ENCODE measurements at places on chromosomes 13 and 19. TPM values are rescaled to one million over a fixed set of nuclear protein-coding genes. Genes with fewer than 3 reads are reported as not detected.

DNA sequence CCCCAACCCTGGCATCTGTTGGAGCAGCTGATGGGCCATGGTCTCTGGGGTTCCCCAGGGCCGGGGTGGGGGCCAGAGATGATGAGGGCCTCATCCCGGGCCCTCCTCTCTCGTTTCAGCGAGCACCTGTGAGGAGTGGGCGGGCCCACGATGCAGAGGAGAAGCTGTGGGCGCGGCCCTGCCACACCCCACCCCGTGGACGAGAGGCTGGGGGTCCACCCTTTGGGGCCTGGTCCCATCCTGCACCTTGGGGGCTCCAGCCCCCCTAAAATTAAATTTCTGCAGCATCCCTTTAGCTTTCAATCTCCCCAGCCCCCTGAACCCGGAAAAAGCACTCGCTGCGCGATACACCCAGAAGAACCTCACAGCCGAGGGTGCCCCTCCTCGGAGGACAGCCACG, 5.6 kb downstream of the HMG20B start:
- no peak for DNase-seq

DNA sequence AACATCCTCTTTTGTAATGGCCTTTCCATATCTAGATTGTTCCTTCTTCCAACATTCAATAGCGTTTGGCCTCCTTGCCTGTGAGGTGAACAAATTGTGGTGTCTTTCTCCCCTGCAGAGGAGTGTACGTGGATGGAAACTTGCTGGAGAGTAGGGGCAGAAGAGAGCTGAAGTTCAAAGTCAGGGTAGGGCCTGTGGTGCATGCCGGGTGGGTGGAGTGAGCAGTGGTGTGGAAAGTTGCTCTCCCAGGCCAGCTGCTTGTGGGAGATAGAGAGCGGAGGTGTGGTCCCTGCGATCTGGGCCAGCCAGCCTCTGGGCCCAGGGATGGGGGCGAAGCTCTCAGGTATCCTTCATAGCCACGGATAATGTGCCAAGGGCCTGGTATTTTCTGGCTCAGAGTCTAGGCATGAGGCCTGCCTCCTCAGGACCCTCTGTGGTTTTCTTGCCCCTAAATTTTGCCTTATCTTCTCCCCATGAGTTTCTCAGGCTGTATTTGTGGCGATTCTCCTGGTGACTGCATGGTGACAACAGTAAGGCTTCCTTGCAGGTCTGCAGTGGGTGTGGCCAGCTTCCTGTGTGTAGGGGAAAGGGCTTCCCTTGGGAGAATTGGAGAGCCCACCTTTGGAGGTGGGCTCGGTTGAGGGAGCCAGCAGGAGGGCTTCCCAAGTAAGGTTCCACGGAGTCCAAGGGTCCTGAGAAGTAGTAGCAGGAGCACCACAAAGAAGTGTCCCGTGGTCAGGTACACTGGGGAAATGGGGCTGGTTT, 6.7 kb downstream of the RGCC start:
- no peak for DNase-seq

Gene TMEM150B
- not detected for total RNA-seq

Gene OVOL3
- total RNA-seq, result not detected

- no peak for DNase-seq
These were observed at the start of gene PODNL1 for GRCh38 chr19:13938301-13939064. TSS of gene PODNL1 (minus strand) at chr19:13938417. CDS start at chr19:13938181, 236 bp downstream.

Gene ATP8A2
- 3.2 TPM for total RNA-seq
